Stimulated activated CD4-positive, alpha-beta T cell treated with anti-CD3 and anti-CD28 coated beads, Interleukin-2, amount 100 ng/mL, for 24 hours (primary cell): ENCODE measurements at places on chromosomes 12 and 14.

GRCh38 chr12:93593843-93594242 lies 21.4 kb downstream of the SOCS2 start:
- no peak for DNase-seq

DNA sequence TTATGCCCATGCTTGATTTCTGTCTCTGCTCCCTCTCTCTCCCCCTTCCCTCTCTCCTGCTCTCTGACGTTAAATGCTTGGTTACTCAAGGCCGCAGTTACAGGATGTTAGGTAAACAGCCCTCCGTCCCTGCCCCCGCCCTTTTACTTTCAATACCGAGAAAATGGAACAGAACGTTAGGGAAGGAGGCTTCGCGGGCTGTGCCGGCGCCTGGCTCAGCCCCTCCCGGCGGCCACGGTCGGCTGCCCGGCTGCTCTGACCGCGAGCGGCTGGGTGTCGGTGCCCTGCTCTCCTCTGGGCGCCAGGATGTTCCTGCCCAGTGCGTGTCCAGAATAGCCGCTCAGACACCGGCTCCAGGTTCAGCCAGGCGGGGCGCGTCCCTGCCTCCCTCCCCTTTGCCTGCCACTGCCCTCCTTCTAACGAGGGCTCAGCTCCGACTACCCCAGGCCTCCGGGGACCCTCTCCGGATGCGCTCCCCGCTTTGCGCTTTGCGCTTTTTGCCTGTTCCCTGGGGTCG lies 166.1 kb downstream of the ADCK1 start:
- DNase-seq: peak; percentile 2

DNA sequence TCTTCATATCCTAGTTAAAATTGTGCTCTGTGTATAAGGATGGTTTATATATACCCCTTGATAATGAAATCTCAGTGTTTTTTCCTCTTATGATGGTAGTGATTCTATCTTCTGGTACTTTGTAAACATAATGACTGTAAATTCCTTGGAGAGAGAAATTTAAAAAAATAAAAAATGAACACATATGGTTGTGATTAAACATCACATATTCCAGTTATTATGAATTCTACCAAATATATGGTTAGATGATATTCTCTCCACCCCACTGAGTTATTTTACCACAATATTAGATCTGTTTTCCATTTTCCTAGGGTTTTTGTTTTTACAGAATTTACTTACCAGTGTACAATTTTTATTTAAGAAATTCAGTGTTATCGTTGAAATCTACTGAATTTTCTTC lies 481.9 kb upstream of the NOVA1 start:
- DNase-seq: no peak

DNA sequence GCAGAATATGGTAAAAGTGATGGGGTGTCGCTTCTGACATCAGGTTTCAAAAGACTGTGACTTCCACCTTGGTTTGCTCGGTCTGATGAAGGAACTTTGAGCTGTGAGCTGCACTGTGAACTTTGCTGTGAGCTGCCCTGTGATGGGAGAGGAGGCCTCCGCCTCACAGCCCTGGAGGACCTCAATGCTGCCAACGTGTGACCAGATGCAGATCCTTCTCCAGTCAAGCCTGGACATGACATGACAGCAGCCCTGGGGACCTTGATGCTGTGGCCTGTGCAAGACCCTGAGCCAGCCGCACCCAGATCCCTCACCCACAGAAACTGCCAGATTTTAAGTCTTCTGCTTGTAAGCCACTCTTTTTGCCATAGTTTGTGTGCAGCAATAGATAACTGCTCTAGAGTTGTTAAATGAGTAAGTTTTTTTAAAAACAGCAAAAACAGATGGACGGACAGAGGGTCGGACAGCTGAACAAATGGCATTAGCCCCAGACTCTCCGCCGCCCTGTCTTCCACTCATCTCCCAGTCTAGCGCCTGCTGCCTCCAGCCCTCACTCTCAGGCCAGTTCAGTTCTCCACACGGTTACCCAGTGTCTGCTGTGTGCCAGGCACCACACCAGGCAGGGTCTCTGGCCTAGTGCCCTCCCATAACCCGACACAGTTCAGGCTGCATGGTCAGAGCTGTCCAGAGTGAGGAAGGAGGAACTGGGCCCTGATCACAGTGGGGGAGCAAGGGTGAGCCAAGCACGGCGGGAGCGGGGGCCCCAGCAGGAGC lies 13.1 kb upstream of the LRTM2 start:
- no peak for DNase-seq

DNA sequence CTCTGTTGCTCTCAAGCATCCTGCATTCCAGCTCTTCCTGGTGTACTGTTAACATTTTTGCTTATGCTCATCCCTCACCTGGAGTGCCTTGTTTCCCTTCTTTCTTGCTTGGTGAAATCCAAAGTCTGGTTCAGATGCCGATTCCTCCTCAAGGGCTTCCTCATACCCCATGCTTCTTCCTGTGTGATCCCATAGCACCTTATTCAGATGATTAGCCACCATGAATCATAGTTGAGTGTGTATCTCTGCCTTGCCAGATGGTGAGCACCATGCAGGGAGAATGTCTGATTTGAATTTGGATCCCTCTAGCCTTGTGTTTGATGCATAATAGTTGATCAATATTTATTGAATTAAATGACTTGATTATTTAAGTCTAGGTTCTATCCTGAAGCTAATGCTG lies 39.4 kb upstream of the ANO4 start:
- no peak for DNase-seq

DNA sequence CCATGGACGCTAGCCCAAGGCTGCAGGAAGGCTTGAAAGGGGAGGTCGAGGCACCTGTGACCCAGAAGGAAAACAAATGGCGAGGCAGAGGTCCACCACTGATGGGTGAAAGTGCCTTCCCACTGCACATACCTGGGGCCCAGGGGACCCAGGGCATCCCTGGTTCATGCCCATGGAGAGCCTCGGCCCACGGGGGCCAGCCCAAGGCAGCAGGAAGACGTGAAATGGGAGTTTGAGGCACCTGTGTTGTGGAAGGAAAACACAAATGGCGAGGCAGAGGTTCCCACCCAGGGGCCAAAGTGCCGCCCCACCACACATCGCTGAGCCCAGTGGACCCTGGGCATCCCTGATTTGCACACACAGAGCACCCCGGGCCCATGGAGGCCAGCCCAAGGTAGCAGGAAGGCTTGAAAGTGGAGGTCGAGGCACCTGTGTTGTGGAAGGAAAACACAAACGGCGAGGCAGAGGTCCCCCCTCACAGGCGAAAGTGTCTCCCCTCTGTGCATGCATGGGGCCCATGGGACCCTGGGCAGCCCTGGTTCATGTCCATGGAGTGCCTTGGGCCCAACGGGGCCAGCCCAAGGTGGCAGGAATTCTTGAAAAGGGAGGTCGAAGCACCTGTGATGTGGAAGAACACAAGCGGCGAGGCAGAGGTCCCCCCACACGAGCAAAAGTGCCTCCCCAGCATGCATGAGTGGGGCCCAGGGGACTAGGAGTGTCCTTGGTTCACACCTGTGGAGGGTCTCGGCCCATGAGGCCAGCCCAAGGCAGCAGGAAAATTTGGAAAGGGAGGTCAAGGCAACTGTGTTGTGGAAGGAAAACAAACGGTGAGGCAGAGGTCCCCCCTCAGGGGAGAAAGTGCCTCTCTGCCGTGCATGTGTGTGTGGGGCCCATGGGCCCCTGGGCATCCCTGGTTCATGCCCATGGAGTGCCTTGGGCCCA lies 383.3 kb downstream of the ALG10 start:
- DNase-seq: no peak

GRCh38 chr12:105431537-105432100 lies 101.1 kb downstream of the C12orf75 start:
- DNase-seq: no peak

DNA sequence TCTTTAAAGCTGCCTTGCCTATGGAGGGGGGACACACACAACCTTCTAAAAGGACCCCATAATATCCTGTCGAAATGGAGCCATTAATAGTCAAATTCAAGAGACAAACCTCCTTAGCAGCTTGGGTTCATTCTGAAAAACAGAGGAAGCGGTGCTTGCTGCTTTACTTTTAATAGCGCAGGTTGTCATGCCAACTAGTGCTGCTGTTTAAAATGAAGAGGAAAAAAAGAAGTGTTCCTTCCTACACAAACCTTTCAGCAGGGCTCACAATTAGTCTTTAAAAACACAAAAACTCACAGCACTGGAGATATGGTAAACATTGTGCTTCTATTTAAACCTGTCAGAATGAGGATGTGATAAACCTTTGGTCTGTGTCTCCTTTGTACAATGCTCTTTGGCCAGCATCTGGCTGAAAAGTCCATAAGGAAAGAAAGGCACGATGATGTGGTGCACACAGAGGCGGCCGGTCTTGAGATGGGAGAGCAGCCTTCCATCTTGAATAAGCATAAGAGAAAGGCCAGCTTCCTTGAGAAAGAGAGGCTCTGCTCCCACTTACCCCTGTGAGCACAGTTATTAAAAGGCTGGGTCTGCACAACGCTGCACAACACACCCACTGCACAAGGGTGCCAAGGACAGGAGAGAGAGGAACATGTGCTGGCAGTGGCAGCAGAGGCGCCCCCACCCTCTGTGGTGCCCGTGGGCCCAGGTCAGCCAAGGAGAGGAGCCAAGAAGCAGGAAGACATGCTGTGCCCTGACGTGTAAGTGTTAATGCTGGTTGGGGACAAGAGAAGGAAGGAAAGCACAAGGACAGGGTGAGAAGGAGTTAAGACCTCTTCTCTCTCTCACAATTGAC lies 144.6 kb downstream of the TTC7B start:
- DNase-seq: no peak

- DNase-seq: peak; percentile 69
Measured at GRCh38 chr12:51217968-51218606, at the start of gene POU6F1. POU6F1 (minus strand) TSS chr12:51218062; CDS start chr12:51206836, 11,226 bp downstream.

DNA sequence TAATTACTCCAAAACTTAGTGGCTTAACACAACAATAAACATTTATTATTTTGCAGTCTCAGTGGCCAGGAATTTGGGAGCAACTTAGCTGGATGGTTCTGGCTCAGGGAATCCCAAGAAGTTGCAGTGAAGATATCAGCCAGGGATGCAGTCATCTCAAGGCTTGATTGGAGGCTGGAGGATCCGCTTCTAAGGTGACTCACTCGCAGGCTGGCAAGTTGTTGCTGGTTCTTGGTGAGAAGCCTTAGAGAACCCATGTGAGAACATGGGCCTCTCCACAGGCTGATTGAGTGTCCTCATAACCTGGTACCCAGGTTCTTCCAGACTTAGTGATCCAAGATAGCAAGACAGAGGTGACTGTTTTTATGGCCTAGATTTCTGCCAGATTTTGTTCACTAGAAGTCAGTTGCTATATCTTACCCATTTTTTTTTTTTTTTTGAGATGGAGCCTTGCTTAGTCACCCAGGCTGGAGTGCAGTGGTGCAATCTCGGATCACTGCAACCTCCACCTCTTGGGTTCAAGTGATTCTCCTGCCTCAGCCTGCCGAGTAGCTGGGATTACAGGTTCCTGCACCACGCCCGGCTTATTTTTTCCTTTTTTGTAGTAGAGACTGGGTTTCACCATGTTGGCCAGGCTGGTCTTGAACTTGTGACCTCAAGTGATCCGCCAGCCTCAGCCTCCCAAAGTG lies 32.5 kb downstream of the BRMS1L start:
- DNase-seq: no peak

GRCh38 chr12:1937481-1938224 lies 19.2 kb upstream of the CACNA2D4 start:
- no peak for DNase-seq

DNA sequence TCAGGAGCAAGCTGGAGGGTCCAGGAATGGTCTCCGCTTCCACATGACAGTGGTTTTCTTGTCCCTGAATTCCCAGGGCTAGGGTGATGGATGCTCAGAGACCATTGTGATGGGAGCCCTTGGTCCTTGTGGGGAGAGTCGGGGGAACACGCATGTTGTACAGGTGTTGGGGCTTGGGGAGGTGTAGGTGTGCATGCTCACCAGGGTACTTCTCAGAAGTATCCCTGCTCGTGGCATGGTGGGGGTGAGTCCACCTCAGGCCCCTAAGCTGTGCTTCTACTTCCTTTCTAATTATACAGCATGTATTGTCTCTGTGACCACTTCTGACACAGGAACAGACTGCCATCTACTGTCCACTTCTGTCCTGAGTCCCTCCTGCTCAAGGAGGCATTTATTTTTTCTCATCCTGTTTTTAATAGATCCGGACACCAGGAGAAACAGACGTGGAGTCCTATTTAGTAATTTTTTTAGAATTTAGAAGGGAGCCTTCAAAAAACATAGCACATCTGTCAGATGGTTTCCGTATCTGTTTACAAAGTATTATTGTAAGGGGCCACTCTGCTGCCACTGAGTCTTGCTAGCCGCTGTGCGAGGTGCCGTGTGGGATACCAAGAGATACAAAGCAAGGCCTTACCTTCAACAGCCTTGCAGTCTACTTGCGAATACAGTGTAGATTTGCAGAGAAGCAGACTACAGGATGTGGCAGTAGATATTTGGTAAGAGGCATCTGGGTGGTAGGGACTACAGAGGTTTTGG lies 10.5 kb downstream of the NTF3 start:
- no peak for DNase-seq

GRCh38 chr14:42437809-42438208 lies 831.1 kb downstream of the LRFN5 start:
- no peak for DNase-seq

DNA sequence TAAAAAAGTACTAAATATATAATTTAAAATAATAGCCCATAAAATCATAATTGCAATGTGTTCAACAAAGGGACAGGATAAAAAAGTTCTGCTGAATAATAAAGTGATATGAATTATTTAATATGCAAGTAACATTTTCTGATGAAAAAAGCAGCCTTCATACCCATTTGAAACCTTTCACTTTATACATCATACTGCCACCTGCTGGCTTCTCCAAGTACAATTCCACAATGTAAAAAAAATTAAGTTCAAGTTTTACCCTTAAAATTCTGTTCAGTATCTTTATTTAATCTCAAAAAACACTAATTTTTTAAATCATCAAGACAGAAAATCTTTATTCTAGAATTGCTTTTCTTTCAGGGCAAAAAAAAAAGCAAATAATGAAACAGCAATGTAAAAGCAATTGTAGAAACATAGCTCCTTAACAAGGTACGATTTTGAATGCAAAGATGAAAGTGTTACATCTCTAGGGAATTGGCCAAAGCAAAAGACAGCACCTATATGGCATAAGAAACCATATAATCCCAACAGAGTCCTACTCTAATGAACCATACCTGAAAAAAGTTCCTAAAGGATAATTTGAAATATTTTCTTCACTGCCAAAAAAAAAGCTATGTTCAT lies 15.0 kb downstream of the MDM1 start:
- DNase-seq: peak; percentile 40

DNA sequence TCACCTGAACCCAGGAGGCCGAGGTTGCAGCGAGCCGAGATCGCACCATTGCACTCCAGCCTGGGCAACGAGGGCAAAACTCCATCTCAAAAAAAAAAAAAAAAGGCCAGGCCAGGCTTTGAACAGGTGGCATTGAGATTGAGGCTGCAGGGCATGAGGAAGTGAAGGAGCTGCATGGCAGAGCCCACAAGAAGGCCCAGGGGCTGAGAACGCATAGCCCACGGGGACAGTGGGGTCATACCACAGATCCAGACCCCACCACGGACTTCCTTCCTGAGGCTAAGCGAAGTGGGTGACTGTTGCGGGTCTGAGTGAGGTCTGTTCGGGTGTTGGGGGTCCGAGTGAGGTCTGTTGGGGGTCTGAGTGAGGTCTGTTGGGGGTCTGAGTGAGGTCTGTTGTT lies 7.8 kb downstream of the JAG2 start:
- DNase-seq: no peak
